ENCODE measurements at places on chromosomes 12 and 14.

- no peak for DNase-seq
Observed at GRCh38 chr14:56268039-56268438, 149.8 kb downstream of the PELI2 start.

DNA sequence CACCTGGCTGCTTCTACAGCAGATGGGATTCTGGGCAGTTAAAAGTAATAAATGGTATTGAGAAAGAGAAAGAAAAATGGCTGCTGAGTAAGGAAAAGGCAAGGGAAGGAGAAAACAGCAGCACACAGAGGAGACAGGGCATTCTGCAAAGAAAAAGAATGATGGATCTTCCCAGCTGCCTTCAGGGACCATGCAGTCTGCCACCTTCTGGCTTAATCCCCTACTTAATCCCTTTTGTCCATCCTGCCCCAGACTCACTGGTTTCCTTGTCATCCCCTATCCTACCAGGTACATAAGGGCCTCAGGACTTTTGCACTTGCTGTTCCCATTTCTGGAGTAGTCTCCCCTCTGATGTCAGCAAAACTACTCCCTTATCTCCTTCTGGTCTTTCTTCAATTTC is 107.6 kb downstream of the GAS2L3 start:
- DNase-seq: no peak

DNA sequence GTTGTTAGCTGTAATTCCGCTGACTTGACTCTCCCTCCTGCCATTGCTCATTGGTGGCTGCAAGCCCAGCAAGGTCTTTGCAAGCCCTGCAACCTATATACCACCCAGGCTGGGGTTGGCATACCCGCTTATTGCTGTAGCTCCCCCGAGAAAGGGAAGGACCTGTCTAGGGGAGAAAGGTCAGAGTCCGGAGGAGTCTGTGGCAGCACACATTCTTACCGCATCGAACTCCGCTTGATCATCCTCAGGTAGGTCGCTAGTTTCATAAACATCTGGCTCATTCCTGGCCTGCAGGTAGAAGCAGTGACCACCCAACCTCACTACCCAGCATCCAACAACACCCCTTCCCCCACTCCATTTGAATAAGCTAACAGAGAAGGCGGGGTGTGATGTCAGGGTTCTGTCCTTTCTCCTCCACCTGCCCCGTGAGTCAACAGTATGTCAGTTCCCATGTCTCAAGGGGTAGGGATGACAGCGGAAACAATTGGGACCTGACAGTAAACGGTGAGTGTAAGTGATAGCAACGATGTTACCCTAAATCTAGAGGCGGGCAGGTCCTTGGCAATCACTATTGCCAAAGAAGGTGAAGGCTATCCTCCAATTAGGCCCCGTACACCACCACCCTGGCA is 1.1 kb downstream of the DCTN2 start:
- no peak for DNase-seq

GRCh38 chr12:32087306-32087705 is 19.3 kb upstream of the BICD1 start:
- DNase-seq: no peak

DNA sequence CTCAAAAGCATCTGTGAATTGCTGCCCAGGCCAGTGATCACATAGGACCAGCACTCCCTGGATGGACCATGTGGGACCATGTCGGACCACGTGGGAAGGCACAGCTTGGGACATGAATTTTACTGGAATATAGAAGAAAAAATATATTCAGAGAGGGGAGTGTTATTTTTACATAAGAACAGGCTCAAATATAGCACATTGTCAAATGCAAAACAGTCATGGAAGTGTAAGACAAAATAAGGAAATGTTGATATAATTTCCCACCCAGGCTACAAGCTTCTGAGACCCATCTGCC is 68.3 kb downstream of the CMKLR1 start:
- DNase-seq: no peak

DNA sequence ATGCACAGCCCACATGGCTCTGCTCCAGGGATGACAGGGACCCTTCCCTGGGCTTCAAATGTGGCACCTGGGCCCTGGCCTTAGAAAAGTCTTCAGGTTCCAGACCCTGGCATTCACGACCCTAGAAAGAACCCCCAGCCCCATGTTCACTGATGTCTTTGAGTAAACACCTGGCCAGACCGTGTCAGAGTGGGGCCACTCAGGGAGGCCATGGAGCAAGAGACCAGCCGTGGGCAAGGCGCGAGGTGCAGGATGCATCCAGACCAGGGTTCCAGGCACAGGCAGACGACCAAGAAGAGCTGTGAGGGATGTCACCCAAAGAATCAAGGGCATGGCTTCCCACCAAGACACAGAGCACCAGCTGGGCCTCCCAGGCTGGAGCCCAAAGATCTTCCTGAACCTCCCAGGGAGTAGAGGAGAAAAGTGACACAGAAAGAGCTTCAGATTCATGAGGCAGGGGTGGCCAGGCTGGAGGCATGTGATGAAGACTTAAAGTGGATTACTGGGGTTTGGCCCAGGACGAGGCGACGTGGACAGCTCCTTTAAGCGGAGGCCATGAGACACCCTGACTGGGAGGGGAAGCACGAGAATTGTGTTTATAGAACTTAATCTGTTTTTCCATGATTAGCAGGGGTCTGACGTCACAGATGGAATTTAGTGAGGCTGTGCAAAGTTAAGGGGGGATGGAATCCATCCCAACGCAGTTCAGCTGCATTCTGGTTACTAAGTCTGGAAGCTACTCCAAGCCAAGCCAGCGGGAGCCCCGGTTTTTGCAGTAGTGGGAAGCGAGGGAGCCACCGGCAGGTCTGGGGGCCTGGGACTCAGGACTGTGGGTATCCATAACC is 61.6 kb downstream of the ARL6IP4 start:
- DNase-seq: no peak
